ENCODE measurements at places on chromosomes 3 and 15. TPM values are rescaled to one million over a fixed set of nuclear protein-coding genes. Genes with fewer than 3 reads are reported as not detected.

FURIN gene
- 15.7 TPM for total RNA-seq

GRCh38 chr3:125374501-125374995 lies 577 bp downstream of the ZNF148 start:
- peaks cover 37% of the 10 kb centered on the region for H3K4me1 ChIP-seq
- peak; percentile 25 for DNase-seq
- H3K4me3 ChIP-seq: peak overlapping the region; percentile 92
- peaks cover 6% of the 10 kb centered on the region for H3K36me3 ChIP-seq
- H3K27ac ChIP-seq: peak overlapping the region; percentile 30

- no peak overlapping the region for H3K4me3 ChIP-seq
- H3K27me3 ChIP-seq: no peaks in the 10 kb centered on the region
- no peaks in the 10 kb centered on the region for H3K36me3 ChIP-seq
These were observed 115.2 kb upstream of the PDZRN3 start for GRCh38 chr3:73739791-73740453.

- no peak overlapping the region for H3K4me3 ChIP-seq
- H3K4me1 ChIP-seq: peaks cover 39% of the 10 kb centered on the region
- peaks cover 4% of the 10 kb centered on the region for H3K36me3 ChIP-seq
- no peak for DNase-seq
These were observed 62.0 kb upstream of the MRPL3 start for GRCh38 chr3:131564812-131565211.

- H3K4me3 ChIP-seq: peak overlapping the region; percentile 69
- H3K27me3 ChIP-seq: no peaks in the 10 kb centered on the region
- peak overlapping the region; percentile 93 for H3K27ac ChIP-seq
- peak; percentile 12 for DNase-seq
- H3K36me3 ChIP-seq: no peaks in the 10 kb centered on the region
- peaks cover 43% of the 10 kb centered on the region for H3K4me1 ChIP-seq
These were observed 44.1 kb downstream of the LIPC start for GRCh38 chr15:58475573-58476524.

- H3K36me3 ChIP-seq: no peaks in the 10 kb centered on the region
- H3K27me3 ChIP-seq: no peaks in the 10 kb centered on the region
- no peak for DNase-seq
- H3K4me1 ChIP-seq: no peaks in the 10 kb centered on the region
- H3K4me3 ChIP-seq: no peak overlapping the region
These were observed 368.1 kb upstream of the SEMA6D start for GRCh38 chr15:47349179-47349578.

DNA sequence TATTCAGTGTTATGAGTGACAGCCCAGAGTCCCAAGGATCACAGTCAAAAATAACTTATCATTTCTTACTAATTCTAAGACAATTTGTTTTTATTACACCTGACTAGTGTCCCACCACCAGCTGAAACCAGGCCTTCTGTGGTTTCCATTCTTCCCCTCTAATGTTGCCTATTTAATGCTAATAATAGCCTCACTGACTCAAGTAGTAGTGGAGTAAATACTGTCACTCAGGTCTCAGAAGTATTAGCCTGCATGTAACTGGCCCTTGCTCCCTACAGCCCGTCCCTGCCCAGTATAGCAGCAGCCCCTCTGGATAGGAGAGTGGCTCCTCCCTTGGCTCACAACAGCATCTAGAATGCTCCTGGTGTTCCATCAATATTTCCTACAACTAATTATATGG lies 665.5 kb downstream of the NTRK3 start:
- H3K27me3 ChIP-seq: no peaks in the 10 kb centered on the region
- no peaks in the 10 kb centered on the region for H3K36me3 ChIP-seq
- no peaks in the 10 kb centered on the region for H3K4me1 ChIP-seq

Data from neural crest cell (in vitro differentiated cells).